ENCODE measurements at places on chromosomes 6 and 20.

GRCh38 chr6:125983246-125983945 is 2.9 kb upstream of the TRMT11 start:
- no peak for DNase-seq

- no peak for DNase-seq
These were observed 7.6 kb downstream of the POLR1C start for GRCh38 chr6:43524483-43524961.

GRCh38 chr6:13437218-13437996 is 50.0 kb downstream of the GFOD1 start:
- no peak for DNase-seq

GRCh38 chr6:133001040-133001565 is 186.7 kb downstream of the RPS12 start:
- no peak for DNase-seq

- DNase-seq = no peak
These were observed 95.0 kb downstream of the DHX35 start for GRCh38 chr20:39057143-39057542.

- no peak for DNase-seq
These were observed 7.8 kb upstream of the RGS17 start for GRCh38 chr6:153138930-153139329.

DNA sequence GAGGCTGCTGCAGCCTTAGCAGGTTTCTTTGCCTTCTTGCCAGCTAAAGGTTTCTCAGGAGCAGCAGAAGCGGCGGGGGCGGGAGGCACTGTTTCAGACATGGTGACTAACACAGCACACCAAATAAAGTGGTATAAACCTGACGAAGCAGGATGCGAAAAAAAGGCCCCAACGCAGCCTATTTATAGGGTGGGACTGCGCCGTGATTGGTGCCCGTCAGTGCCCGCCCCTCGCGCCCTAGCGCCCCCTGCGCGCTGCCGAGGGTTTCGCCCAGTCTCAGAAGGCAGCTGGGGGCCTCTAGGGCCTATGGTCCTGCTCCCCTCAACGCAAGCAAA is 55.0 kb downstream of the TRIM38 start:
- no peak for DNase-seq

GRCh38 chr6:39055661-39056060 is 7.1 kb downstream of the GLP1R start:
- no peak for DNase-seq

Data from glutamatergic neuron (in vitro differentiated cells).